Calu3 (cell line): ENCODE measurements at places on chromosomes 2 and 18. TPM values are rescaled to one million over a fixed set of nuclear protein-coding genes. Genes with fewer than 3 reads are reported as not detected.

The RAB6C gene
- total RNA-seq = not detected in 2 replicates

DNA sequence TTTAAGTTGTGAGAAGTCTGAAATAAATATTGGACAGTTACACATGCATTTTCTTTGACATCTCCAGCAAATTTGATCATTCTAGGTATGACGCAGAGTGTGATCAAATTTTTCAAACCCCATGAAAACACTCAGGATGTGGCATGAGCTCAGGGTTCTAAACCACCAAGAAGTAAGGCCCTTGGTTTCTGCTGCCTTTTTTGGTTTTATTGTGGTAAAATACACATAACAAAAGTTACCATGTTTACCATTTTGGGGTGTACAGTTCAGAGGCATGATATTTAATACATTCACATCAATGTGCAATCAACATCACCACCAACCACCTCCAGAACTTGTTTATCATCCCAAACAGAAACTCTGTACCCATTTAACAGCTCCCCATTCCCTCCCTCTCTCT lies 64.3 kb upstream of the TTN start:
- peaks cover 24% of the 10 kb centered on the region for H3K4me1 ChIP-seq
- no peak overlapping the region for H3K27ac ChIP-seq
- DNase-seq = no peak
- no peak overlapping the region for H3K4me3 ChIP-seq
- no peaks in the 10 kb centered on the region for H3K27me3 ChIP-seq

GRCh38 chr2:156483741-156484173 lies 47.6 kb downstream of the GPD2 start:
- H3K27ac ChIP-seq = no peak overlapping the region
- DNase-seq = no peak
- peaks cover 8% of the 10 kb centered on the region for H3K4me1 ChIP-seq

The GPR45 gene
- not detected in 2 replicates for total RNA-seq

DNA sequence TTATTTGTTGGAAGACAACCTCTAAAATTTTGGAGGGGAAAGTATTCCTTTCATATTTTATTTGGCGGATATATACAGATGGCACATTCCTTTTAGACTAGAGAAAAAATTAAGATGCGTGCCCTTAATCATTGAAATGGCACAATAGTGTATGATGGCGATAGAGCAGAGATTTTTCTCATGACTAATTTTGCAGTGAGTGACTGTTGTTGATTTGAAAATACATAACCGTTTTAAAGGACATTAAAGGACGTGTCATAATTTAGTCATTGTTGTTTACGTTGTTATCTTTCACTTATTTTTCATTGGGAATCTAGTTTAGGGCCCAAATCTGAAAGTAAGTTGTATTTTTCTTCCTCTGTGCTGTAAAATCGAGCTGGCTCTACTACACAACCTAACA lies 61.7 kb downstream of the CERS6 start:
- no peak overlapping the region for H3K27ac ChIP-seq
- H3K27me3 ChIP-seq = no peaks in the 10 kb centered on the region
- H3K36me3 ChIP-seq = no peaks in the 10 kb centered on the region
- peaks cover 11% of the 10 kb centered on the region for H3K4me1 ChIP-seq
- H3K4me3 ChIP-seq = no peak overlapping the region

DNA sequence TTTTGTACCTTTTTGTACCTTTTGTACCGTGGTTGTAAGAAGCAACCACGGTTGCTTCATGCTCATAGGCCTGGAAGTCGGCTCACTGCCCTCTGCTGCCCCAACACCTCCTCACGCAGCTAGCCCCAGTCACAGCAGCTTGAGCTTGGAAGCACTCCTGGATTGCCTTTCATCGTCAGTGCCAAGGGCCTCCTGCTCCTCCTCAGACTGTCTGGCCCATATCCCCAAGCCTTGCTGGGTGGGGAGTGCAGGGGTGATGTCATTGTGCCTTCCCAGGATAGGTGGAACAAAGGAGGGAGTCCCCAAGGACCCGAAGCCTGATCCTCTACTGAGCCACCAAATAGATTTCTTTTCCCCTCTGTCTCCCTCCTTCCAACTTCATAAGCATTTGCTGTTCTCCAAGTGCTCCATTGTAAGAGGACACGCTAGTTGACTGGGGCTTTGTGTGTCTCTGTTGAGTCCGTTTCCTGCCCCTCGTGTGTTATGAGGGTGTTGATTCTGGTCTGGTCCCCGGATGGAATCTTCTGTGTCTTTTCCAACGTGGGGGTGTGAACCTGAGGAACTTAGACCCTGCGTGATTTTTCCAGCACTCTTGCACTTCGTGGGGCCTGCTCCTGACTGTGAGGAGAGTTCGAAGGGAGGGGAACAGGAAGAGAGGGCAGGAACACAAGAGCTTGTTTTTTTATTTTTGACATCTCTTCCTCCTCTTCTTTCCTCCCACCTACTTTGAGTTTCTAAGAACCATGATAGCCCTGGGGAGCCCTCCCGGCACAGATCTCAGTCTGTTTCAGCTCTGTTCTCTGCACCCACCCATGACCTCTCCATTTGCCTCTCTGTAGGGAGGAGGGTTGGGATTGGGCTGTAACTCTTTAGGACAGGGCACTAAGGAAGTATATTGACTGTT lies 127.2 kb upstream of the EML6 start:
- H3K4me3 ChIP-seq = peak overlapping the region; percentile 33
- peaks cover 97% of the 10 kb centered on the region for H3K36me3 ChIP-seq
- H3K27me3 ChIP-seq = no peaks in the 10 kb centered on the region
- peak overlapping the region; percentile 76 for H3K27ac ChIP-seq
- H3K4me1 ChIP-seq = peaks cover 72% of the 10 kb centered on the region

The GKN2 gene
- total RNA-seq = not detected in 2 replicates

The FKBP7 gene
- total RNA-seq = 8.8 and 8.9 TPM in 2 replicates

- DNase-seq = no peak
- H3K4me1 ChIP-seq = no peaks in the 10 kb centered on the region
- no peak overlapping the region for H3K27ac ChIP-seq
- no peaks in the 10 kb centered on the region for H3K36me3 ChIP-seq
These were observed 244.5 kb downstream of the TXNL1 start for GRCh38 chr18:56393870-56394269.

The MC2R gene
- not detected in 2 replicates for total RNA-seq
